ENCODE measurements at places on chromosomes 2 and 18.

- DNase-seq = no peak
Measured at GRCh38 chr2:3174626-3175567, 202.7 kb downstream of the EIPR1 start.

GRCh38 chr2:43210467-43211303 is 15.7 kb downstream of the ZFP36L2 start:
- no peak for DNase-seq

DNA sequence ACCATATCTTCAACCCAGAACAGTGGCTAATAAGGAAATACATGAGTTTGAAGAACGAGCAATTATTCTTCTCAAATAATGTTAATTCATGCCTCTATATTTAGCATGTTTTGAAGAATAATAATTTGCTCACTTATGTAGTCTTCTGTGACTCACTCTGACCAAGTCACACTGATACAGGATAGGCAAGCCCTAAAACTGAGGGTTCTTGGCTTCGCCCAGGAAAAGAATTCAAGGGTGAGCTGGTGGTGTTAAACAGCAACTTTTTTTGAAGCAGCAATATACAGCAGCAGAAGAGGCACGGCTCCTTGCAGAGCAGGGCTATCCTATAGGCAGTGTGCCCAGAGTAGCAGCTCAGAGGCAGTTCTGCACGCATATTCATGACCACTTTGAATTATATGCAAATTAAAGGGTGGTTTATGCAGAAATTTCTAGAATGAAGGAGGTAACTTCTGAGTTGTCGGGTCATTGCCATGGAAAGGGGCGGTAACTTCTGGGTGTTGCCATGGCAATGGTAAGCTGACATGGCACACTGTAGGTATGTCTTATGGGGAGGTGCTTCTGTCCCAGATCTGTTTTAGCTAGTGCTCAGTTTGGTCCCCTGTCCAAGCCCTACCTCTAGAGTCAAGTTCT is 200.6 kb downstream of the RND3 start:
- no peak for DNase-seq

- no peak for DNase-seq
Measured at GRCh38 chr2:207184768-207185167, 19.0 kb upstream of the KLF7 start.

DNA sequence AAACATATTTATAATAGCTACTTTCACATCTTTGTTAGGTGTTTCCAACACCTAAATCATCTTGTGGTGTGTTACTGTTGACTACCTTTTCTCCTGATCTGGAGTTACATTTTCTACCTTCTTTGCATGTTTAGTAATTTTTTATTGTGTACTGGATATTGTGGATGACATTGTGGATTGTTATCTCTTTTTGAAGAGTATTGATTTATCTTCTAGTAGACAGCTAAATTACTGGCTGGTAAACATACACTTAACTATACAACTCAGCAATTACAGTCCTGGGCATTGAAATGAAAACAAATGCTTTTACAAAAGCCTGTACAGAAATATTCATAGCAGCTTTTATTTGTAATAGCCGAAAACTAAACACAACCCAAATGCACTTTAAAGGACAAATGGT is 150.8 kb downstream of the PTRHD1 start:
- DNase-seq = no peak

- DNase-seq = no peak
Measured at GRCh38 chr18:61741881-61742454, 150.8 kb downstream of the RNF152 start.

DNA sequence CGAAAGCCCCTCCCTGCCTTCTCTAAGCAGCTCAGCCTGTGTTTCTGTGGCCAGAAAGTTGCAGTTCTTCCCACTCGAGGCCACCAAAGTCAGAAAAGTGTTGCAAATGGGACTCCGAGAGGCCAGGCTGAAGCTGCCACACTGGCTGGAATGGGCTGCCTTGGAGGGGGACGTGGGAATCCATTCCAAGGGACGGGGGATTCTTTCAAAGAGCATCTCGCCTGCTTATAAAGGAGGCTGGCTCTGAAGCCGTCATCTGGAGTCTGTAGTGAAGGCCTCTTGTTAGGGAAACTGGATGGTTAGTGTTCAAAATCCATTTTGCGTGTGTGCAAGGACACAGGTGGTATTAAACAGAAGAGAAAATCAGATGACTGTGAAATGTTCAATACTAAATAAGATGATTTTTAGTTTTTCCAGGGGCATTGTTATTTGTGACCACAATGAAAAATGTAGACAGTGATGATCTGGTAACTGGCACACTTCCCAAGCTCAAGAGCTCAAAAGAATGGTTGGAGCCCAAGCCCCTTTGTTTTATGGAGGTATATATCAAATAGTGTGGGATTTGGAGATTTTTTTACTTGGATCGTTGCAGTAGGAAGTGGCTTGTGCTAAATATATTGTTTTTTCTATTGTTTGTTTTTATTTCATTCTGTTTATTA is 782 bp downstream of the FAM228B start:
- DNase-seq = no peak

DNA sequence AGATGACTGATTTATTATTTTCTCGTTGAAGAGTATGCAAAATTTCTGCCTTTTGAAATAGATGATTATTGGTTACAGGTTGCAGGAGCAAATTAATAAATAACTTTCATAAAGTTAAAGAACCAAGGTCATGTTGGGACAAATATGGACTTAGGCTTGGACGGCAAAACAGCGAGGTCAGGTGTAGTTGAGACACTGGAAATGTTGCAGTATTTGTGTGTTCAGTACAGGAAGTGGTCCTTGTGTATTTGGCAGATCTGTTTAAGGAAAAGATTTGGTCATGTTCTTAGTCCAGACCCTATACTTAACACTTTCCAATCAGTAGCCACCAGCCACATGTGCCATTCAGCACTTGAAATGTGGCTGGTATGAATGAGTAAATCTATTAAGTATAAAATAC is 486.5 kb downstream of the TDRD15 start:
- no peak for DNase-seq

DNA sequence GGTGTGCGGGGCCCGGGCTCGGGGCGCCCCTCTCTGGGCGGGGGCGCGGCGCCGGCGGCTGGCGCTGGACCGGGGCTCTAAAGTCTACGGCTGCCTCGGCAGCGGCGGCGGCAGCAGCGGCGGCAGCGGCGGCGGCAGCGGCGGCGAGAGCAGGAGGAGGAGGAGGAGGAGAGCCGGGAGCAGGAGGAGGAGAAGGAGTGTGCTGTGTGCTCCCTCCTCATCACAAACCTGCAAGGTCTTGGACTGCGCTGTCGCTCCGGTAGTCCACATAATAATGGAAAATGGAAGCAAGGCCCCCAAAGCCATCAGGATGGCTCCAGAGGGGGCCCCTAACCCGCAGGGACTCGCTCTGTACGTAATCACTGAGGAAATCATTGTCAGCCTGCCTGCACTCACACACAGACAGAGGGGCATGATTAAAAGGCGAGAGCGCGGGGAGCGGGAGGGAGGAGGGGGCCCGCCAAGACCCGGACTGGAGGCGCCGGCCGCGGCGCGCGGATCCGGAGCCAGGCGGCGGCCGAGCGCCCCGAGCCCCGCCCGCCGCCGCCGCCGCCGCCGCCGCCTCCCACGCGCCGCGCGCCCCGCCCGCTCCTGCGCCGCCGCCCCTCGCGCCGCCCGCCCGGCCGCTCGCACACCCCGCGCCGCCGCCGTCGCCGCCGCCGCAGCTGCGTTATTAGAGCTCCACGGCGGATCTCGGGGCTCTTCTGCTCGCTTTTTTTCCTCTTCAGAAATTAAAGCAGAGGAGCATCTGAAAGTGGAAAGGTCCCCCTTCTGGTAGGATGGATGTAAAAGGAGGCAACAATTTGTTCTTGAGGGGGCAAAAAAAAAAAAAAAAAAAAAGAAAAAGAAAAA is at the start of gene ZNF521:
TSS of gene ZNF521 (minus strand) at position 390 of the 852 bp plus-strand sequence. CDS start 1,220 bp downstream, outside the sequence.
- DNase-seq = peak; percentile 73

- DNase-seq = no peak
Measured at GRCh38 chr2:19261061-19261460, 97.4 kb downstream of the OSR1 start.

DNA sequence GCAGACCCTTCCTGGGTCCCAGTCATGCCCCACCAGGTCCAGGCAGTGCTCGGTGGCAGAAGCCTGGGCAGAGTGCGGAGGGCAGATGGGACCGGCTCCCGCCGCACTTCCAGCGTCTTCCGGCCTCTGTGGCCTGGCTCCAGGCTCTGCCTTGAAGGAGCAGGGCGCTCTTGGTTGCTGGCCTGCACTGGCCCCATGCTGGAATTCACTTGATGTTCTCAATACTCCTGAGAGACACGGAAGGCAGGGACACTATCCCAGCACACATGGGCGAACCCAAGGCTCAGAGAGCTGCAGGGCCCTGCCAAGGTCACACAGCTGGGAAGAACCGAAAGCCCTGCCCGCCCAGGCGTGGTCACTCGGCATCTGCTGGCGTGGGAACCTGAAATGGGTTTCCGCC is 87.6 kb upstream of the ODC1 start:
- DNase-seq = no peak

DNA sequence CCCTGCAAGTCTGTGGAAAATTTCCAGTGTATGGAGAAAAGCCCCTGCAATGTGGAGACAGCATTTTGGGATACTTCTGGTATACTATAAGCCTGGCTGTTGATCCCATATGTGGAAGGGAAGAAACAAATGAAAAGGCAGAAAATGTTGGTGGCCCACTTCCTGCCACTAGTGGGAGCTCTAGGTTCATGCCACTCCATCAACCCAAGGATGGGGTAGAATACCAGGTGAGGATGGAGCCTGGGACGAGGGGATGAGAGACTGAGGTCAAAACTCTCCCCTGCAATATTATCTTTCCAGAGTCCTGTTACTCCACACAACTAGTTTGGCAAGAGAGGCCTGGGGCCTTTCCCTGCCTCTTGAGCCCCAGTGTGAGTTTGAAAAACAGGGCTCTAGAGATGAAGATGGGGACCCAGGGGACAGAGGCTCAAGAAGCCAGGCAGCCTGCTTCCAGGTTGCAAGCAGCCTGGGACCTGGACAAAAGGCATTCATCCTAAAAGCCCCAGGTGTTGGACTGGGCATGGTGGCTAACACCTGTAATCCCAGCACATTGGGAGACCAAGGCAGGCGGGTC is 31.9 kb downstream of the BMP10 start:
- DNase-seq = no peak

GRCh38 chr2:230346921-230347533 is 20.0 kb downstream of the SP140L start:
- DNase-seq = no peak

DNA sequence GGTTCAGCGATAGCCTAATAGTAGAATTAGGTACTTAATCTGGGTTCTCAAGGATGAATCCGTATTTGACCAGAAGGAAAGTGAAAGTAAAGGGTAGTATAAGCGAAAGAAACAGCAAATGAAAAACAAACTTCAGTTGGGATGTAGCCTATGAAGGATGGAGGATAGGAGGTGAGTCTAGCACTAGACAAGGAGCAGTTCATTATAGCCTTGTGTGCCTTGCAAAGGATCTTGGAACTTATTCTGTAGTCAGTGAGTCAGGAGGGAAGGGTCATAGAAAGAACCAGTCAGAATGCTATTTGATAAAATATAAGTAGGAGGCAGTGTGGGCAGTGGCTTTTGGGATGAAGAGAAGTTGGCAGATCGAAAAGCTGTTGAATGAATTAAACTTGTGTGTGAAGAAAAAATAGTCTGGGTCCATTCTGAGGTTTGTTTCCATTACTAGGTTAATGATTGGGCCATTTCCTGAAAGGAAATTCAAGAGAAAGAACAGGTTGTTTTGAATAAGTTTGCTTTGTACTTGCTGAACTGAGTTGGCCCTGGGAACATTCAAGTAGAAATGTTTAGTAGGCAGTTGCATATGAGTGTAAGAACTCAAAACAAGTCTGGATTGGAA is 48.5 kb downstream of the ANKRD12 start:
- DNase-seq = no peak

DNA sequence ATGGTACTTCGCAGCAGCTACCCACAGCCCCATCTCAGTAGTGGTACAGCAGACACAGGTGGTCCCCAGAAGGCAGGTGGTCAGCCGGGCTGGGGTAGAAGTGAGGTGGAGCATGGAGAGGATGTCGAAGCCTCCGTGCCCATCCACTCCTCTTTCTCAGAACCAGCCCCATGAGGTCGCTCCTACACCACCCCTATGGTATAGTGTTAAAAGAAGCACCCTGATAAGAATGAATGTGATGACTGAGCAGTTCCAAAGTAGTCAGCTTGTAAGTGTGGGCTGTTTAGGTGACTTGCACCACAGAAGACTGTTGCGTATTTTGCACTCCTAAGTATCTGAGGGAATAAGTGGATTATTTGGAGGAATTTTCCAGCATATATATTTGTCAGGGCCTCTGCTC is 111.3 kb downstream of the WDSUB1 start:
- no peak for DNase-seq

- DNase-seq = no peak
Measured at GRCh38 chr2:68052717-68053422, 9.9 kb downstream of the C1D start.

- no peak for DNase-seq
Measured at GRCh38 chr2:214492152-214492551, 81.3 kb downstream of the VWC2L start.

DNA sequence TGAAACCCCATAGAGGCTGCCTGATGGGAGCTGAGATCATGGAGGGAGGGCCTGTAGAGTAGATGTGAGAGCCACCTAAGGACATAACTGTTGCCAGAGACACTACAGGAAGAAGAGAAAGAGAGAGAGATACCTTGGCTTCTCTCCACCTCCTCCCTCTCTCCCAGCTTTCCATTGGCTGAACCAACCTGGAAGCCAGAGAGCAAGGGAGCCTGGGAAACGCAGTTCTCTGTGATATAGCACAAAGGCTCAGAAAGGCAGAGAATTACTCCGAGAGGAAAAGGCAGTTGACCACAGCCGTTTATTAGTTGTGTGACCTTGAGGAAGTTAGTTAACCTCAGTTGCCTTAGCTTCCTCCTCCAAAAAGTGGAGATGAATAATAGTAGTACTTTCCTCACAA is 37.7 kb upstream of the MAT2A start:
- no peak for DNase-seq

DNA sequence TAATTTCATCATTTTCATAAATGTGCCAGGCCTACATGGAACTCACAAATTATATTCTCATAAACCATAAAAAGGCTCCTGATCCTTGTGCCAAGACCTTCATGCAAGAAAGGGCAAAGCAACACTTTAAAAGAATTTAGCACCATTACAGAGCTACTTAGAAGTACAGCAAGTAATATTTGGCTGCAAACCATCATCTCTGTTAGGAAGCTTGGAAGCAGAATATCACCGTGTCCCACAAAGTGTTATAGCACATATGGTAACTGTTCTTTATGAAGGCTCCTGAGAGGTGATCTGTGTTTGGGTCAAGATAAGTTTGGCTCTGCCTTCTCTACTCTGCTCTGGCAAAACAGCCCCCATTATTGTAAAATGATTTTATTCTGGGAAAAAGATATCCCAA is 59.7 kb upstream of the KCNJ3 start:
- DNase-seq = no peak

- no peak for DNase-seq
Measured at GRCh38 chr18:11861583-11862288, 10.5 kb downstream of the CHMP1B start.

DNA sequence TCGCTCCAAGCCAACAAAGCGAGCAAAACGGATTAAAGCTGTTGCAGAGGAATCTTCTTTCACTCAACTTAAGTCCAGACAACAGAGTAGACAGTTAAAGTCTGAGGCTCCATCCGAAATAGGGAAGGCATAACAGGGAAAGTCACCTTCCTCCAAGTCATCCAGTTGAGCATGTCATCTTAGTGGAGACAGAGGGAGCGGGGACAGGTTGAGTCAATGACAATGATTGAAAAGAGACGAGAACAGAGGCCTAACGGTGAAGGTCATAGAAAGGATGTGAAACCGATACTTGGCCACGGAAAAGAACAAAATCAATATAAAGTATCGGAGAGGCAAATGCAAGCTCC is 455 bp downstream of the C18orf32 start:
- no peak for DNase-seq

GRCh38 chr2:205683502-205684367 is 1.4 kb downstream of the NRP2 start:
- no peak for DNase-seq

GRCh38 chr2:75787532-75788132 is 76.9 kb upstream of the GCFC2 start:
- no peak for DNase-seq

All from T1000 (cell line).